Activated CD8-positive, alpha-beta memory T cell treated with anti-CD3 and anti-CD28 coated beads, Interleukin-2, amount 50 U/mL, for 48 hours (primary cell): ENCODE measurements at places on chromosomes 7 and 10.

DNA sequence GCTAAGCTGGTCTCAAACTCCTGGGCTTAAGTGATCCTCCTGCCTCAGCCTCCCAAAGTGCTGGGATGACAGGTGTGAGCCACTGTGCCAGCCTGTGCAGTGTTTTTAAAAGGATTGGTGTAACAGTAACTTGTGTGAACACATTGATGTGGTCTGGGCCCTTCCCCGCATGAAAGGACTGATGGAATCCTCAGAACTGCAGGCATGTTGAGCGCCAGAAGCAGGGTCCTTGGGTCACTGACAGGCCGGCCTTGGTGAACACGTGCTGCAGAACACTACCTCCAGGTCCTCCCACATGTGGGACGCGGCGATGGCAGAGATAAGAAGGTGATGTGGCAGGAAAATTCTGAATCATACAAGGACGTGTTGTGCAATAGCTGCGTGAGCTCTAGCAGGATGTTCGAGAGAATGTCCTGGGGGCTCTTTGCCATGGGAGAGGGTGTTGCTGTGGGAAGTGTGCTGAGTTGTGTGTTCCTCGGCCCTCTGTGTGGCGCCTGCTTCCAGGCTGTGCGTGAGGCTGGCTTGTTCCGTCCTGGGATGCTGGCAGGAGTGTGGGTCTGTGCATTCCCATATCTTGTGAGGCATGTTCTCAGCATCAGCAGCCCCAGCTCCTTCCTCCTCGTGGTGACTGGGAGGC is 68.2 kb downstream of the DNAJB6 start:
- DNase-seq: peak; percentile 80

DNA sequence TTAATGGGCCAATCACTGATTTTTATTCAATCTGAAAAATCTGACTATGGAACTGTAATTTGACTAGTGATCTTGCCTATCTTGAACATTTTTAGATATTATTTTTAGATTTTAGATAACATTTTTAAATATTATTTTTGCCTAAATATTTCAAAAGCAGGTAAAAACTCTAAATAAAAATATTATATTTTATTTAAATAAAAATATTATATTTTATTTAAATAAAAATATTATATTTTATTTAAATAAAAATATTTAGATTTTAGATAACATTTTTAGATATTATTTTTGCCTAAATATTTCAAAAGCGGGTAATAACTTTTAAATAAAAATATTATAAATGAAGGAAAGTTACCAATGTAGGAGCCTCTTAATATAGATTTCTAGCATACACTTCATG is 187.8 kb downstream of the PHF14 start:
- DNase-seq: no peak

DNA sequence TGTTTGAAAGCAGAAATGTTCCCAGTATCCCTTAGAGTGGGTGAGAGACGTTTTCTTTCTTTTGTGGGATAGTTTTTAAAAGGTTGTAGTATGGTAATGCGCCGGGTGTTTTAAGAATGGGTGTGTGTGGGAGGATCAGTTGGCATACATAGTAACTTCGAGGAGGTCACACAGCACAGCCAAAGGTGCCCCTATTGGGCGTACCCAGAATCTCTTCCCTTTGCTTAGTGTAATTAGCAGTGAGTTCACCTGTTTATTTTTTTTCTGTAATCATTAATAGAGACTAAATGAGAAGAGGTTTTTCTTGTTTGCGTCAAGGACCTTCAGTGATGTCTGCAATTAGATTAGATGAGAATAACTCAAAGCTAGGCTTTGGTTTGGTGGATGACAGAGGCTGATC is 1.5 kb downstream of the PLEKHA8 start:
- DNase-seq: no peak

DNA sequence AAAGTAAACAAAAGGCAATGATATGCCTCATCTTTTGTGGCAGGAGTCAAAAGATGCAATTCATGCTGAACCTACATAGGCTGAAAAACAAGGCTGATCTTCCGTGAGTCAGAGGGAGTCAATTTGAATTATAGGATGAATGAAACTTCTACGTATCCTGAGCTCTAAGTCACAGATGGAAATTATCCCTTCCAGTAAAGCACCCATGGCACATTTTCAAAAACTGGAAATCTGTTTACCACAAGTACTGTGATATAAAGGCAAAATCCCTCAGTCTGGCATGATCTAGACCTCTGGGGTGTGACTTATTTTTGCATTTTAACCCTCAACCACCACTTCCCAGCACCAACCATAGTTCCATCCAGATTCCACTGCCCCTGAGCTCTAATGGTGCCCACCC is 69.6 kb downstream of the NRG3 start:
- DNase-seq: no peak

DNA sequence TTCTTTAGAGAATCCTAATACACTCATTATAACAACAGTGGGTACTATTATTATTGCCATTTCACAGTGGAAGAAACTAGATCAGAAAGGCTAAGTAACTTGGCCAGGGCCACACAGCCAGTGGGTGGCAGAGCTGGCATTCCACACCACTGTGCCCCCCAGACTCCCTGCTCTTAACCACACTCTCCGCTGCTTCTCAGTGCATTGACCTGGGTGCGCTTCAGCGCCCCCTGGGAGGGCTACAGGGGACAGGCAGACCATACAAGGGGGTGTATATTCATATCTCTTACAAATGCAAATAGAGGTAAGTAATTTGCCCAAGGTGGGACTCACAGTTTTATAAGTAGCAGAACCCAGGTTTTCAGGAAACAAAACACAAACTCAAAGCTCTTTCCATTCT is 77.0 kb upstream of the NMT2 start:
- no peak for DNase-seq

DNA sequence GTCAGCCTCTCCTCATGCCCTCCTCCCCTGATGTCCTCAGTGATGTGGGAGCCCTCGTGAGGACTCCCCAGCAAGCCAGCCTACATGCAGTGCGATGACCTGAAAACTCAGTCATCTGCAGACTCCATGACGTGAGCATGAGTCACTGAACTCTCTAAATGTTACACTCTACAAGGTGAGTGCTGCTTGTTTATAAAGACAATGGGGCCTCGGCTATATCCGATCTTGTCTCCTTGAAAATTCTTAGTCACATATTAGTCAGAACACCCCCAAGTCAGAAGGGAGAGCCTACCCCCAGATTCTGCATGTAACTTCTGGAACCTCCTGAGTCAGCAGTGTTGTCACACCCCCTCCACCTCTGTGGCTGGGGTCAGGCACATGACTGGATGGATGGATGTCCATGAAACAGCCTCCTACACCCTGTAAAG is 673.8 kb downstream of the INHBA start:
- DNase-seq: no peak

DNA sequence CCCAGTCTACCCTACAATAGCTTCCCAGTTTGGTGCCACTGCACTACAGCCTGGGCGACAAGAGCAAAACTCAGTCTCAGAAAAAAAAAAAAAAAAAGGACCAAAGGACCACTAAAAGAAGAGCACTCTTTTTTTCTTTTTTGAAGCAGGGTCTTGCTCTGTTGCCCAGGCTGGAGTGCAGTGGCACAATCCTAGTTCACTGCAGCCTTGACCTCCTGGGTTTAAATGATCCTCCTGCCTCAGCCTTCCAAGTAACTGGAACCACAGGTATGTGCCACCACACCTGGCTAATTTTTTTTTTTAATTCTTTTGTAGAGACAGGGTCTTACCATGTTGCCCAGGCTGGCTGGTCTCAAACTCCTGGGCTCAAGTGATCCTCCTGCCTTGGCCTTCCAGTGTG is 14.0 kb downstream of the PLAU start:
- DNase-seq: no peak

DNA sequence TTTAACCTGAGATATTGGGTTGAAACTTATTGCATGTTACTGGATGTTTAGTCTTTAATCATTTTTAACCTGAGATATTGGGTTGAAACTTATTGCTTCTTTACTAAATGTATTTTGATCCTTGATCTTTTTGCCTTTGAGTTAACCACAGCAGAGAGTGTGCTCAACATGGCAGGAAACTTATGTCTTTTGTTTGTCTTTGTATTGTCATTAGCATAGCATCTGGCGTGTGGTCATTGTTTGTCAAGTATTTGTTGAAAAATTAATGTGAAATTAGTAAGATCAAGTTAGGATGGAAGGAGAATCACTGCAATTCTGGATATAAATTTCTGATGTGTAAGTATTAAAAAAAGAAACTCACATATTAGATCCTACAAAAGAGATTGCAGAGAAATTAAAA is 8.2 kb downstream of the MRC1 start:
- no peak for DNase-seq

DNA sequence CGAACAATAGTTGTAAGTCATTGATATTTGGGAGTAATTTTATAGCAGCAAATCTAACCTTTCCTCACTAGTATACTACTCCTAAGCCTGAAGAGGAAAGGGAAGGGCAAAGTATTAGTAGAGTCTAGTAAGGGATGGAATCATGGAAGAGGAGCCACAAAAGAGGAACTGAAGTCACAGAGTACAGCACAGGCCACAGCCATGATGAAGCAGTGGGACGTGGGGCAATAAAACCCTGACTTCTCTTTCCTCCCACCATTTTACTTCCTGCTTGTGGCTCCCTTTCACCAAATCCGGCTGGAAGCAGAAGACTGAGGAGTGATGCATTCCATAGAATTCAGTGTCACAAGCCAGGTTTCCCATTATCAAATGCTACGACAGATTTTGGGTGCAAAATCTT is 58.7 kb downstream of the CABCOCO1 start:
- DNase-seq: no peak

DNA sequence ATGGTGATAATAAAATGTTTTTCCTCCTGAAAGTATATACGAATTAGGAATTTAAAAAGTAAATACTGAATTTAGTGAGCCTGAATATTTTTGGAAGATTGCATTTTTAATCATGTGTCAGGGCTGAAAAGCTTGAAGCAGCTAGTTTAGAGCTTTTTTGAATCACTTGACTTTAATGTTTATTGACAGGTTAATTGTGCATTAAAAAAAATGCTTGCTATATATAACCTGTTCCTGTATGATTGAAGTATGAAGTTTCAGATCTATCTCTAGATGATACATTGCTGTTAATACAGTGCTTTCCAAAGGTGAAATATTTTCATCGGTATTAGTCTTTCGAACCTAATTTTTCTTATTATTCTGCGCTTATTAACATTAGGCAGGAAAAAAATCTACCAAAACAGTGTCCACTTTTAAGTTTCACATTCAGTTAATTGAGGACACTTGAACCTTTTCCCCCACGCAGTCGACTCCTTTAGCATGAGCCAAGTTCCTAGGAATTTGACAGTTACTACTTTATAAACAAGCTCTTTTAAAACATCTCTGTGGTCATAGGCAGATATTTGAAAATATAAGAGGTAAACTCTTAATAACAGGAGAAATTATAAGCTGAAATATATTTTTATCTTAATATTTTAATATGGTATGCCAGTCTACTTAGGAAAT is 187.1 kb downstream of the MLLT10 start:
- no peak for DNase-seq

DNA sequence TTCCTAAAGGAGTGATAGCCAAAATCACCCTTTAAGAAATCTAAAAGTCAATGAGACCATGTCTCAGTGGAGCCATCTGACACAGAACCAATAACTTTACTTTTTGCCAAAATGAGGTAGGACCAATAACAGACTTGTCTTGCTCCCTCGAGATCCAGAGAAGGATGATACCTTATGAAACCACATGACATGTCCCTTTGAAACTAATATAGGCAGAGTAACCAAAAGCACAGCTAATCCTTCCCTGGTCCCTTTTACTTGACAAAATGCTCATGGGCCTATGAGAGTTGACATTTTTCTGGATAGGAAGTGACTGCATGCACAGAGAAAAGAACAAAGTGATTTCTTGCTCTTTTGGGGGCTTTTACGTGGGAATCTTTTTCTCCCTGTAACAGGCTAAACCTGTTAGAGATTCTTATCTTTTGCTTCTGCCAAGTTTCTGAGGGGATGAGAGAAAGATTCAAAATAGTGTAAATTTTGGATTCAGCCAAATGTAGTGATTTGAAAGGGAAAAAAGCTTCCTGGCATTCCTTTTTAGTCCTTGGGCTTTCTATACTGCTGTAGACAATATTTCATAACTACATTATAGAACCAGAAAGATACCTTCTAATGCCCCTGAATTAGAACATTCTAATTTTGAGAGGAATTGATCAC is 87.6 kb downstream of the ARMH3 start:
- no peak for DNase-seq

DNA sequence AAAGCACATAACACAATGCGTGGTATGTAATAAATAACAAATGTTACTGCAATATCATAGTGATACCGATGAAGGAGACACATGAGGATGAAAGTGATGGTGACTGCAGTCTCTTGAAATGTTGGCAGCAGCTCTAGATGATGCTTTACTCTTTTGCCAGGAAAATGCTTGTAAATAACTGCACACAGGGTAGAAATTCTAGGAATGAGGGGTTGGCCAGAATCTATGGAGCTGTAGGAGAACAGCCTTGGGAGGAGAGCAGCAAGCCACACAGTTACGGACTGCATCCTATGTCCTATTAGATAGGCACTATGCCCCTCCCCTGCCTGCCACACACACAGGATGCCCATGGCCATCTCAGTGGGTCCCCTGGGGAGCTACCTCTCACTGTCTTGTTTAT is 97.6 kb upstream of the GSDME start:
- DNase-seq: no peak

DNA sequence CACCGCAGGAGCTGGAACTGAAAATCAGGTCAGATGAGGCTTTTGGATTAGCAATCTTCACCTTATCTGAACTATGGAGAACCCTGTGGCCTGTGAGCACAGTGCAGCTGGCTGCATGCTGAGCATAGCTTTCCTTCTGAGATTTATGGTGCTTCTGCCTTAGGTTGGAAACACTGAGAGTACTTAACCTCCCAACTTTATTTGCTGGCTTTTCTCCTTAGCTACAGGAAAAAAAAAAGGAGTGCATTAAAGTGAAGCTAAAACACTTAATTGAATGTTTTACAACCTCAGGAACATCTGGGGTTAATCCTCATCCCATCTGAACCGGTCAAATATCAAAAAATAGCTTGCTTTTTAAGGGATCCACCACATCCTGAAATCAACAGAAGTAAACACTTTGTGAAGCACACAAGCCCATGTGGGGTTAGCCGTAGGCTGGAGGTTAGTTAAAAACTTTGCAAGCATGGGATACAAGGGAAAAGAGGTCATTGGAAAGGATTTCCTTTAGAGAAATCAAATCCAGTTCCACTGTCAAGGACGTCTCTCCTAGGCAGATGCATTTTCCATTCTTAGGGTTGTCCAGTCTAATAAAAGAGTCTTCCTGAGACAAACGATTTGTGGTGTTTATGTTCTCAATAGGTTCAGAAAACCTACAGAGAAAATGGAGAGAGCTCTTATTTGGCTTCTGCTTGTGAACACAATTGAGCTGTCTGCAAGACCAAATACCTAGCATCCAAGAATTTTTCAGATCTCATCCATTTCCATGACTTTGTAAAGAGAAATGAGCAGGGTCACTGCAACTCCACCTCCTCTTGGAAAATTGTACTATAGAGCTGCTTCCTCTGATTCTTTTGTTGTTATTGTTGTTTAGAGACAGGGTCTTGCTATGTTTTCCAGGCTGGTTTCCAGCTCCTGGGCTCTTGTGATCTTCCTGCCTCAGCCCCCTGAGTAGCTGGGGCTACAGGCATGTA is 470.4 kb upstream of the IGFBP3 start:
- DNase-seq: no peak
